Thyroid gland (tissue), 4 donors: ENCODE measurements at places on chromosomes 4 and X. TPM values are rescaled to one million over a fixed set of nuclear protein-coding genes. Genes with fewer than 3 reads are reported as not detected.

Gene USP17L29
- total RNA-seq, result not detected

Gene PIR
- 49.9 TPM for total RNA-seq

Gene CSAG2
- not detected for total RNA-seq

Gene BRS3
- not detected for total RNA-seq

Gene ANOS1
- total RNA-seq, result 39.2 TPM

Gene GAGE2A
- total RNA-seq, result not detected

Gene SPP1
- total RNA-seq, result 16.7 TPM

DNA sequence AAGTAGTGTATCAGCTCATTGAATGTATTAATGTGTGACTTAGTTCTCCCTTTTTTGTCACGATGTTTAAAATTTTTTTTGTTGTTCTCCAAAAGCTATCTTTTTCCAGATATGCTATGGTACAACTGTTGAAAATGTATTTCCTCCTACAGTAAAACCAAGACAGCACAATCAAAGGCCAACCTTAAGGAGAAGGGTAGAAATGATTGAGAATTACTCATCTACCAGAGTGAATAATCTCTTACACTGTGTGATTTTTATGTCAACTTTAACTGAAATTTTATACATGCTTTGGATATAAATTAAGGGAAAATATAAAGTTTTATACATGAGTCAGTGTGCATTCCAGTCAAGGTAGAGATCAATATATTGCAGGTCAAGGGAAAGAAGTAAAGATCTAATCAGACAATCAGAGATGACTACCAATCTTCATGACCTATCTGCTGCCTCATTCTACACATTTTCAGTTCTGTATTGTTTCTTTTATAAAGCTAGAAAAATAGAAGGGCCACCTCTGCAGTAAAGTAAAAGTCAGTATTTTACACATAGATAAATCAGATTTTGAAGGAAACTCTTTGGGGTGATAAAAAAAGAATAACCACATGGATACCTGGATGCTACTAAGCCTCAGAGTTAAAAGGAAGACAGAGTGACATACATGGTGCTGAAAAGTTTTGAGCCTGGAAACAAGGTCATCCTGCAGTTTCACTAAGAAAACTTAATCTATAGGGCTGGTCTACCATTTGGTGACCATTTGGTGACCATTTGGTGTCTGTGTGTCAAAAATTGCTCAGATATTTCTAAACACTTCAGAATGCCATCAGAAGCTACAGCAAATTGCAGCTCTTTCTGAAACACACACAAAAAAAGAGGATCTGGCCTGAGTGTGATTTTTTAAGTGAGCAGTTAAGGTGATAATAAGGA, 1.6 kb downstream of the FAM13A start:
- DNase-seq, result no peak
- no peaks in the 10 kb centered on the region for H3K27me3 ChIP-seq
- no peaks in the 10 kb centered on the region for H3K36me3 ChIP-seq
- no peak overlapping the region for H3K4me3 ChIP-seq

DNA sequence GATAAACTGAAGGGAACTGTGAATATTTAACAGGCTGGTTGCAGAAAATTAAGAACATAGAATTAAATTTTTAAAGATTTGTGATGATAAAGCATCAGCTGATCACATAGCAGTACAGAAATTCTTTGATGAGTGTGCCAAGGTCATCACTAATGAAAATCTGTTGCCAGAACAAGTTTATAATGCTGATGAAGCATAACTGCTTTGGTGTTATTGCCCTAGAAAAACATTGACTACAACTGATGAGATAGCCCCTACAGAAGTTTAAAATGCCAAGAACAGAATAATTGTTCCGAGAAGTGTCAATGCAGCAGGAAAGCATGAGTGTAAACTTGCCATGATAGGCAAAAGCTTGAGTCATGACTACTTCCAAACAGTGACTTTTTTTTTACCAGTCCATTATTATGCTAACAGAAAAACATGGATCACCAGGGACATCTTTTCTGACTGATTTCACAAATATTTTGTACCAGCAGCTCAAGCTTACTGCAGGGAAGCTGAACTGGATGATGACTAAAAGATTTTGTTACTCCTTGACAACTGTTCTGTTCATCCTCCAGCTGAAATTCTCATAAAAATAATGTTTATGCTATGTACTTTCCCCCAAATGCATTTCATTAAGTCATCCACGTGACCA, 1136.6 kb downstream of the FAT4 start:
- no peak overlapping the region for H3K27ac ChIP-seq
- no peak overlapping the region for H3K4me3 ChIP-seq
- H3K4me1 ChIP-seq, result no peaks in the 10 kb centered on the region
- H3K27me3 ChIP-seq, result no peaks in the 10 kb centered on the region

DNA sequence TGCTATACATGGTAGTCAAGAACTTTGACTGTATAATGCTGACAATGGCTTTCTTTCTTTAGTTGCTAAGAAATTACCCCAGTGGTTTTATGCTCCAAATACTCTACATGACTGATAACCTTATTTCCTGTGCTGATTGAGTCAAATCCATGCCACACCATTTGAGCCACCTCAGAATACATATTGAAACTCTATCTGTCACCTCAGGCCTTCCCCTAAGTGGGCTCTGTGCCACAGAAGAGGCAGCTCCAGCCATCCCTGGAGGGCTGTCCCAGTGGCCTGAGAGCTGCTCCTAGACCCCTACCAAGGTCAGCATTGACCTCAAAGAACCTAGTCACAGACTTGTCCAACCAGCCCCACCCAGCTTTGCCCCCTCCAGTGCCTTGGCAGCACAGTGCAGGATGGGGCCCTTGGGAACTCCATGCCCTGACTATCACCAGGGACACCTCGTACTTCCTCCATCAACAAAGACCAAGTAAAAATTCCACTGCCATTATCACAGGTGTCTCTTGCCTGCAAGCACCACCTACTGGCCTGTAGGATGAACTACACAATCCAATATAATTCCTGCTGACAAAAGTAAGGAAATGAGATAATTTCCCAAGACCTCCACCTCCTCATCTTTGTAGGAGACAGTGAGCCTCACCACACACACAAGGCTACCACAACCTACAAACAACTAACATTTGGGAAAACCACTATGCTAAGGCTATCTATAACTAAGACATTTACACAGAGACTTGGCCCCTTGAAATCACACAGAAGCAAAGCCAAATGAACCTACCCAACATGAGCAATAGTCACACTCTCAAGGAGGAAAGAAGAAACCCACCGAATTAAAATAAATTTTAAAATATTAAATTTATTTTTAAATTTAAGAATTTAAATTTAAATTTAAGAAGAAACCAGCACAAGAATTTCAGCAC, 239.9 kb downstream of the NKX6-1 start:
- H3K36me3 ChIP-seq, result no peaks in the 10 kb centered on the region
- H3K4me3 ChIP-seq, result no peak overlapping the region
- H3K4me1 ChIP-seq, result no peaks in the 10 kb centered on the region
- H3K27ac ChIP-seq, result no peak overlapping the region
- no peaks in the 10 kb centered on the region for H3K27me3 ChIP-seq

DNA sequence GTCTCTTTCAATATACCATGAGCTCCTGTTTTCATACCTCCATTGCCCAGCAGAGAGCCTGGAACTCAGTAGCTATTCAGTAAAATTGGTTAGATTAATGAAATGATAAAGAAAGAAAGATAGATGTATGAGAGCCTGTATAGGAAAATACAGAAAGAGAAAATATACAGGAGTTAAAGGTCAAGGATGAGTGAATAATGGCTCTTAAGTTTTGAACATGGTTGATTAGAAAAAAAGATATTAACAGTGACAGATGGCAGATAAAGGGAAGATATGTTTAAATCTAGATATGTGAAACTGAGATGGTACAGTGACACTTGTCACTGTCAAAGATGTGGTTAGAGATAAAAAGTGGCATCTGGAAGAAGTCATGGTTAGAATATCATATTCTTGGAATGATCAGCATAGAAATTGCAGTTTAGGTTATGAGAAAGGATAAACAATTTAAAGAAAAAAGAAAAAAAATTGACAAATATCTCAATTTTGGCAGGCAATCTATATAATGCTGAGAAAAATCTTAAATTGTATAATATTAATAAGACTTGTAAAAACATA, 179.2 kb downstream of the TBCK start:
- H3K27me3 ChIP-seq, result no peaks in the 10 kb centered on the region
- DNase-seq, result no peak
- H3K4me3 ChIP-seq, result no peak overlapping the region

DNA sequence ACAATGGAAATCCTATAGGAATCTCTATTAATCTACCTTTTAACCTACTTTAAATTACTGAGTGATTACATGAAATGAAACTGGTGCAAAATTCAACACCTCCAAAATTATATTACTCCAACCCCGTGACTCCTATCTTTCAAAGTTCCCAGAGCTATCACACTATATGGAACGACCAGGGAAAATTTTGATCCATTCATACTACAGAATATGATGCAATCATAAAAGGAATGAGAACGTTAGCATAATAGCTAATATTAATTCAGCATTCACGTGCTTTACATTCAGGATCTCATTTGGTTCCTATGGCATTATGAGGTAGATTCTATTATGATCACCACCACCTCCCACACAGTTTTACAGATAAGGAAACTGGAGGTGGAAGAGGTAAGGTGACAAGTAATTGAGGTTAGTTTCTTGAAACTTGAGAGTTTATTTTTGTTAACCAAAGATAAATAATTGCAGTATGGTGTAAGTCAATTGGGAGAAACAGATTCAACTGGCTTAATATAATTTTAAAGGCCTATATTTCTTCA, 29.4 kb upstream of the INTS6L start:
- no peaks in the 10 kb centered on the region for H3K36me3 ChIP-seq
- no peaks in the 10 kb centered on the region for H3K27me3 ChIP-seq
- DNase-seq, result no peak
- no peak overlapping the region for H3K27ac ChIP-seq
- H3K4me3 ChIP-seq, result no peak overlapping the region

DNA sequence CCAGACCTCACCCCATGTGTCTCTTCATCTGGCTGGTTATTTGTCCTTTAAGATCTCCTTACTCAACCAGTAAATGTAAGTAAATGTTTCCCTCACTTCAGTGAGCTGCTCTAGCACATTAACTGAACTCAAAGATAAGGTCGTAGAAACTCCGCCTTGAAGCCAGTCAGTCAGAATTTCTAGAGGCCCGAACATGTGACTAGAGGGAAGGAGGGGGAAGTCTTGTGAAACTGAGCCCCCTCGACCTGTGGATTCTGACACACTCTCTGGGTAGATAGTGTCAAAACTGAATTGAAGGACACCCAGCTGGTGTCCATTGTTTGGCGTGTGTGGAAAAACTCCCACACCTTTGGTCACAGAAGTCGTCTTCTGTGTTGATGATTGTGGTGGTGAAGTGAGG, 933.9 kb downstream of the ADGRL3 start:
- H3K27me3 ChIP-seq, result no peaks in the 10 kb centered on the region
- no peaks in the 10 kb centered on the region for H3K4me1 ChIP-seq
- DNase-seq, result no peak
- H3K4me3 ChIP-seq, result no peak overlapping the region

GRCh38 chr4:75494563-75494962, 19.6 kb downstream of the RCHY1 start:
- no peaks in the 10 kb centered on the region for H3K4me1 ChIP-seq
- no peak overlapping the region for H3K27ac ChIP-seq
- H3K4me3 ChIP-seq, result no peak overlapping the region
- peaks cover 8% of the 10 kb centered on the region for H3K36me3 ChIP-seq

- DNase-seq, result no peak
- H3K4me1 ChIP-seq, result no peaks in the 10 kb centered on the region
- no peak overlapping the region for H3K4me3 ChIP-seq
- no peak overlapping the region for H3K27ac ChIP-seq
These were observed 509.0 kb downstream of the KLHL13 start for GRCh38 chrX:117607561-117607960.

- no peaks in the 10 kb centered on the region for H3K36me3 ChIP-seq
- no peak overlapping the region for H3K4me3 ChIP-seq
- no peaks in the 10 kb centered on the region for H3K27me3 ChIP-seq
These were observed 253.4 kb downstream of the EPHA5 start for GRCh38 chr4:65416891-65417290.

DNA sequence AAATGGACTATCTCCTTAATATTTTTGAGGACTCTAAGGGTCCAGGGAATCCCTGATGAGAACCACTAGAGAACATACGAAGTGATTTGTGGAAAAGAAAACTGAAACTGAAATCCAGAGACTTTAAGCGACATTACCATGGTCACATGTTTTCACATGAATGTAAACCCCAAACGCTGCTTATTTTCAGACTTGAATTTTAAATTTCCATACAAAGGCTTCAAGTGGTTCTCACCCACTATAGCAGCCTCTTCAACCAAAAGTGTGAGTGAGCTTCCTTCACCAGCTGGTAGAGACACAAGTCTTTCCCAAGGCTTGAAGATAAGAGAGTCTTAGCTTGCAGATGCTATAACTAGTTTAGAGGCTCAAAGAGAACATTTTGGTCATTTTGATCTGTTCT, 232.7 kb downstream of the MGST2 start:
- no peak overlapping the region for H3K27ac ChIP-seq
- no peaks in the 10 kb centered on the region for H3K27me3 ChIP-seq
- no peaks in the 10 kb centered on the region for H3K36me3 ChIP-seq
- no peaks in the 10 kb centered on the region for H3K4me1 ChIP-seq
- no peak for DNase-seq

DNA sequence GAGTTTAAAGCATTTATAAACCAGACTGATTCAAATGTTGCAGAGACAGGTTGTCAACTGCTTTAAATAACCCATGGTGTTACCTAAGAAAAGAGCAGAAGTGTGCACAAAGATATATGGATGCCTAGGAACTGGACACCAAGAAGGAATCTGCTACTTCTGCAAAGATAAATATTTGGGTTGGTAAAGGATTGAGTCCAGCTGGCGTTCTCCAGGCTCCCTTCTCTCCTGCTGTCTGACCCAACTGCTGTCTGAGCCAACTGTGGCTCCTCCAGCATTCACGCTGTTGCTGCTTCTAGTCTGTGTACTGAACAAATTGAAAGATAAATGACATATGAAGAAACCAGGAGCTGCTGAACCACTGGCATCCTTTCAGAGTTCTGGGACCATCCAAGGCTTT, 1167.8 kb upstream of the PRKX start:
- no peak for DNase-seq
- no peaks in the 10 kb centered on the region for H3K36me3 ChIP-seq
- no peak overlapping the region for H3K27ac ChIP-seq
- H3K4me1 ChIP-seq, result no peaks in the 10 kb centered on the region
- H3K4me3 ChIP-seq, result no peak overlapping the region

GRCh38 chrX:46573892-46574773, 568 bp downstream of the CHST7 start:
- H3K27ac ChIP-seq, result peak overlapping the region; percentile 26
- H3K4me1 ChIP-seq, result peaks cover under 1% of the 10 kb centered on the region
- peak; percentile 43 for DNase-seq
- no peaks in the 10 kb centered on the region for H3K27me3 ChIP-seq

DNA sequence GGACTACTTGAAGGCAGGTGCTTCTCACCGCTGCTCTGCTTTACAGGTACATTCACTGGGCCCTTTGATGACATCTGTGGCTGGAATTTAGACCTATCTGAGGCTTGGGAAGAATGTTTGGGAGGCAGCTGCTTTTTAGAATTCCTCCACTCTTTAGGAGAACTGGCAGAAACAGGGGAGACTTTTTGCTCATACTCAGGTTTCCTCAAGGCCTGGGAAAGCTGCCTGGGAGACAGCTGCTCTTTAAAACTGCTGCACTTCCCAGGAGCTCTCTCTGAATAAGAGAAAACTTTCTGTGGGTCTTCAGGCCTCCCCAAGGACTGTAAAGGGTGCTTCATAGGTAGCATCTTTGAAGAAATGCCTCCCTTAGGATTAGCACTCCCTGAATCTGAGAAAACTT, 14.3 kb downstream of the CT47C1 start:
- H3K4me3 ChIP-seq, result no peak overlapping the region
- H3K27me3 ChIP-seq, result no peaks in the 10 kb centered on the region
- no peaks in the 10 kb centered on the region for H3K4me1 ChIP-seq
- H3K27ac ChIP-seq, result no peak overlapping the region
- DNase-seq, result no peak
- no peaks in the 10 kb centered on the region for H3K36me3 ChIP-seq
